ENCODE measurements at places on chromosomes 12 and 14. TPM values are rescaled to one million over a fixed set of nuclear protein-coding genes. Genes with fewer than 3 reads are reported as not detected.

GRCh38 chr14:58947814-58948445 is 240.5 kb upstream of the DAAM1 start:
- DNase-seq, result no peak

- DNase-seq, result no peak
These were observed 908.1 kb downstream of the GALC start for GRCh38 chr14:87084908-87085307.

GRCh38 chr14:103057372-103058163 is at the start of gene CDC42BPB:
Gene CDC42BPB, minus strand, starts transcription at chr14:103057549. Its CDS starts 376 bp downstream, at chr14:103057173.
- DNase-seq, result peak; percentile 90

DNA sequence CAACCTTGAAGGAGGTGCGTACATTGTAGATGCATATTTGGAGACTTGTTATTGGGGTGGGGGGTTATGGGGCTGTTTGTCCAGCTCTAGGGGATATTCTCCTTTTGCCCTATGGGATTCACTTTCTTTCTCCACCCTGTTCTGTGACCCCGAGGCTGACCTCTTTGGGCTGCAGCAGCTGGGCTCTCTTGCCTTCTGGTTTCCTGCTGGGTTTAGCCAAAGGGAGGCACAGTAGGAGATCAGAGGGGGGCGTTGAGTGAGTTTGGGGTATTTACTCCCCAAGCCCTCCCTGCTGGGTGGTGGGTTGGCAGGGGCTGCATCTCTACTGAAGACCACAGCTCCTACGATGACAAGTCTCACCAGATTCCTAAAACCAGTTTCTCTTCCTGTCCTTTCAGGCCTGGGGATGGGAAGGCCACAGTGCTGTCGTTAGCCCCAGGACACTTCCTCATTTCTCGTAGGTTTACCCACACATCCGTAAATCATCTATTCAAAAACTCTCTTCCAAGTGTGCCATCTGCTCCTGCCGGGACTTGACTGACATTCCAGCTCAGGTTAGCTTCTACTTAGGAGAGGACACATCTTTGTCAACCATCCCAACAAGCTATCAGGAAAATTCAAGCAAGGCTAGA is 127.1 kb downstream of the TMEM30B start:
- DNase-seq, result no peak

DNA sequence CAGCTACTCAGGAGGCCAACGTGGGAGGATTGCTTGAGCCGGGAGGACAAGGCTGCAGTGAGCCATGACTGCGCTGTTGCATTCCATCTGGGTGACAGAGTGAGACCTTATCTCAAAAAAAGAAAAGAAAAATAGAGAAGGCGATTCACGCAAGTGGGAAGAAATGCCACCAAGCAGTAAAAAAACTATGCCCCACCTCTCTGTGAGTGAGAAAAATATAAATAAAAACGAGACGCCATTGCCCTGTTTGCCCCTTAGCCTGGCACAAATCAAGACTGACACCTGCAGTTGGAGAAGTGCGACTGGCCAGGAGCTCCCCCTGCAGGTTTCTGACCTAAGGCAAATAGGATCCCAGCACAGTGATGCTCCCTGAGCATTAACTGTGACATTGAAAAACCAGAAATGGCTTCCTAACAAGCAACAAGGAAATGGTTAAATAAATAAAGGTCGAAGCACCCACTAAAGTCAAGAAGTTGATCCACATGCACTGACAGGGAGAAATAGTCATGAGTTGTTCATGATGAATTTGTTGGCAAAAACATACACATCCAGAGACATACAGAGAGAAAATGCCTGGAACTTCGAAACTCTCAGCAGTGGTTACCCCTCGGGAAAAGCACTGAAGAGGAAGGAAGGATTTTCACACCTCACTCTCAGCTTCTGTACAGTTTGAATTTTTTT is 21.1 kb downstream of the GSC start:
- DNase-seq, result peak; percentile 29

Gene LRR1
- total RNA-seq, result 7.0 TPM

Gene RD3L
- not detected for total RNA-seq

Gene HOTAIR
- not detected for total RNA-seq

All from mucosa of gallbladder (tissue), 1 donor.